Activated naive CD4-positive, alpha-beta T cell treated with anti-CD3 and anti-CD28 coated beads, Interleukin-2, amount 50 U/mL, for 16 hours (primary cell): ENCODE measurements at places on chromosomes 3 and 15.

GRCh38 chr3:9067352-9067975 is 104.2 kb upstream of the RAD18 start:
- DNase-seq, result no peak

DNA sequence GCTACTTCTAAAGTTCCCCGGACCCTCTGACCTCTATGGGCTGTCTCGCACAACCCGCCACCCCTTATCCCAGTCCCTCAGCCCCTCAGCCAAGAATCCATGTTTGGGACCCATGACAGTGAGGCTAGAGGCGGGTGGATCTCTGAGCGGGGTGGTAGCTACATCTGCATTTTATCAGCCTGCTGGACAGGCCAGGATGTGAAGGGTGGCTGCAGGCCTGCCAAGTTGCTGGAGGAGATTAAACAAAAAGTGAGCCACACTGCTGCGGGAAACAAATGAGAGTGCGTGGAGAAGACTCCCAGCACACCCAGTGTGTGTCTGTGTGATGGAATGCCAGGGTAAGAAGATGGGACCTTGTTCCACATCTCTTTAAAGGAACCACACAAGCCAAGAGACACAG is 51.1 kb upstream of the SPATA12 start:
- no peak for DNase-seq

GRCh38 chr15:31214864-31215489 is 111.7 kb upstream of the KLF13 start:
- DNase-seq, result no peak

GRCh38 chr3:123788710-123789109 is 95.4 kb downstream of the MYLK start:
- no peak for DNase-seq

- no peak for DNase-seq
Measured at GRCh38 chr15:67089217-67090193, 24.1 kb downstream of the SMAD3 start.

GRCh38 chr3:72744330-72744729 is 103.9 kb downstream of the SHQ1 start:
- DNase-seq, result no peak

DNA sequence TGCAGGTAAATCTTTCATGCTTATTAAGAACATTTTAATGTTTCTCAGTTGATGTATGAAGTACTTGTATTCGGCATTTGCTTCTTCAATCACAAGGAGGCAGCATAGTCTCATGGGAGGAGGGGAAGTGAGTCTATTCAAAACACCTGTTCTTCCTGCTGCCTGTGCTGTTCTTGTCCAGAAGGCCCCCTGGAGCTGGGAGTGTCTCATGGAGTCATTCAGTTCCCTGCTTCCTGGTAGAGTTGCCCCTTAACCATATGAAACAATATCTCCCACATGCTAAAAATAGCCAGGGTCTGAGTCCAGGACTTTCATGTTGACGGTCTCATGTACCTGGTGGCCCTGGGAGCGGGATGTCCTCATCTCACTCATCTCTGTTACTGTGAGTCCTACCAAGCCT is 15.5 kb upstream of the PPP1R2 start:
- DNase-seq, result no peak

DNA sequence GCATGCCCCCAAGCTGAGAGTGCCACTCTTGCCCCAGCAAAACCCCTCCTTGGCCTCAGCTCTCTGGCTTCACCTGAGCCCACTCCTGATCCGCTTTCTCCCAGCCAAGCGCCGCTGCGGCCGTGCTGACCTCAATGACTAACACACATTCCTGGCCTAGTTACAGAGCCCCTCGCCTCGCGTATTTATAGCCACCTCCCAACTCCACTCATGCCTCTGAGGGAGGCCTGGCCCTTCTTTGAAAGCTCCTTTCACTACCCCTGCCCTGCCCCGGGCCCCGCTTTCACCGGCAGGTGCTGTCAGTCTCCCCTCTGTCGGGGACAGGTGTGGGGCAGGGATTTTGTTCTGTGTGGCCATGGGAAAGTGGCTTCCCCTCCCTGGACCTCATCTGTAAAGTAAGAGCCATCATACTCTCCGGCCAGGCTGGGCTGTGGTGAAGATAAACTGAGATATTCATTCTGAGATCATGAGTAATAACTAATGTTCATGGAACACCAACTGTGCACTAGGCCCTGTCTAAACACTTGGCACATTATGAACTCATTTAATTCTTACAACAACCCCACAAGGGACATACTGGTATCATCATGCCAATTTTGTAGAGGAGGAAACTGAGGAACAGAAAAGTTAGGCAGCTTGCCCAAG is 13.2 kb upstream of the ATP2B2 start:
- DNase-seq, result no peak

- DNase-seq, result no peak
Measured at GRCh38 chr3:197337656-197338055, 39.2 kb upstream of the DLG1 start.

- no peak for DNase-seq
Measured at GRCh38 chr3:181134873-181135272, 145.3 kb upstream of the DNAJC19 start.

- no peak for DNase-seq
Measured at GRCh38 chr3:128824132-128824850, 55.1 kb upstream of the ACAD9 start.

DNA sequence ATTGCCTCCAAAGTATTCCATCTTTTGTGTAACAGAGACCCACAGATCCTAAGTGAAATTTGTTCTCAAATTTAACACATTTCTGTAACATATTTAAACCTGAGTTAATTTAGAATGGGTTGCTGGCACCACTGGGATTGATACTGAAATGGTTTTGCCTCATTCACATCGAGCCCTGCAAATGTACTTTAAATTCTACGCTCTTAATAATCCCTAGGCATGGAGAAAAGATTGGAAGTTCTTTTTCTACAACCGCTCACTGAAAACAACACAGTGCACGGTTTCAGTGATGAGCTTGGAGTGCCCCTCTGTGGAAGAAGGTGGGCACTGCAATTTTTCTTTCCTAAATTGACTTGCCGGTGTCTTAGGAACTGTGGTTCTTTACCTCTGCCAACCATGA is 109.9 kb upstream of the ATP11B start:
- DNase-seq, result peak; percentile 57

GRCh38 chr3:76310089-76310488 is 524.7 kb upstream of the ZNF717 start:
- no peak for DNase-seq

GRCh38 chr15:58520464-58520863 is 88.7 kb downstream of the LIPC start:
- DNase-seq, result no peak

DNA sequence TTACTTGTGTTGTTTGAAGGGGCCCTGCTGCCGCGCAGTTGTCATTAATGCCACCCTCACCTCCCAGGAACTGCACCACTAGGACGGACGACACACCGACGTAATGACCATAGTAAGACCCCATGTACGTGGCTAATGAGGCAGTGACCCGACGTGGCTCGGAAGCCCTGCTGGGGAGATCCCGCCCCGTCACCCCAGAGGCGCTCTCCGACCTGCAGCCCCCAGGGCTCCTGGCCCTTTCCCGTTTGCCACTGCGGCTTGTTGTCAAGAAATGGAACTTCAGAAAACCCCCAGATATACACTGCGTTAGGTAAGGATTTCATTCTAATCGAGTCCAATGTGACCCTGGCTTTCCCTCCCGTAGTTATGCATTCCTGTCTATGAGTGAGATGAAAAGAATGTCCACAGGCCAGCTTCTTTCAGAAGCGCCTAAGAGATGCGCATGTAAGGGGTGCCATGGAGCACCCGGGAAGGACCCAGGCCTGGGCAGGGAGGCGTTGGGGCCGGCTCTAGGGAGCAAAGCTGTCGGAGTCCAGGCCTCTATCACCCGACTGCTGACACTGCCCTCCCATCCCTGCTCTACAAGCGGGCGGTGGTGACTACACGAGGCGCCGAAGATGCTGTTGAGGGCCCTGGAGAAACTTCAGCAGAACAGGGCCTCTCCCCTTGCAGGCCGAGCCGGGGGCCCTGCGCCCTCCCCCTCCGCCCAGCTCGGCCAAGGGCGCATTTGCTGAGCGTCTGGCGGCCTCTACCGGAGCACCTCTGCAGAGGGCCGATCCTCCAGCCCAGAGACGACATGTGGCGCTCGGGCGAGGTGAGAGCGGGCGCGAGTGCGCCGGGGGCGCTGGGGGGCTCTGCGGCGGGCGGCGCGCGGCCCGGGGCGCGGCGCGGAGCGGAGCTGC is at the start of gene GABRA5:
TSS of gene GABRA5 (plus strand) at position 765 of the 902 bp plus-strand sequence. CDS start 2,187 bp downstream, outside the sequence.
- DNase-seq, result no peak

- DNase-seq, result no peak
Measured at GRCh38 chr3:76063019-76063418, 277.7 kb upstream of the ZNF717 start.
